ENCODE measurements at places on chromosomes 7 and 10.
A peak's percentile ranks its signal among the peaks of the same experiment; 100 is the strongest.

- no peak for DNase-seq
Observed at GRCh38 chr7:17743316-17743715, 197.0 kb downstream of the SNX13 start.

DNA sequence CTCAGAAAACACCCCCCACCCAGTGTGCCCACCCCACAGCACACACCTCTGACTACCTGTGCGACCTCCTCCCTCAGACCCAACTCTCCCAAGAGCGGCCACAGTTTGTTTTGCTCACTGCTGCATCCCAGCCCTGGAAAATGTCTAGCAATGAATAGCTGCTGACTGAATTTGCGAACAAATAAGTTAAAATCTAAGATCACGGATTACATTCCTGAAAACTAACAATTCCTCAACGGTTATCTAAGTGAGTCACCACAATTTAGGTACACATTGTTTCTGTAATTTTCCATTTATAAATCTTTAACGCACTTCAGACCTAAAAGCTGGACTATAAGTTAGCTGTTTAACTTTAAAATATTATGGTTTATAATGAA, 235.2 kb downstream of the ZMYND11 start:
- DNase-seq: no peak

GRCh38 chr7:154167051-154167450, 114.9 kb downstream of the DPP6 start:
- no peak for DNase-seq

GRCh38 chr10:36647540-36647939, 477.9 kb upstream of the ANKRD30A start:
- no peak for DNase-seq

- no peak for DNase-seq
Observed at GRCh38 chr10:96999987-97000386, 167.9 kb downstream of the LCOR start.

GRCh38 chr10:323651-324293, 188.5 kb downstream of the ZMYND11 start:
- DNase-seq: peak; percentile 64

DNA sequence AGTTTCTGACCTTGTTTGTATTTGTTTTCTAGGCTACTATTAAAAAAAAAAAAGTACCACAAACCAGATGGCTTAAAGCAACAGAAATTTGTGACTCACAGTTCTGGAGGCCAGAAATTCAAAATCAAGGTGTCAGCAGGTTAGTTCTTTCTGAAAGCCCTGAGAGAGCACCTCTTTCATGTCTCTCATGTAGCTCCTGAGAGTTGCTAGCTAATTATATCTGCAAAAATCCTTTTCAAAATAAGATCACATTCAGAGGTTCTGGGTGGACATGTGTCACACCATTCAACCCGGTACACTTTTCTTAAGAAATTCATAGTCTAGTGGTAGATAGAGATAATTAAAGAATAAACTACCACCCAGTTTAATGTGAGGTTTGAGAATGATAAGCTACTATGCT, 888.6 kb downstream of the GRID1 start:
- DNase-seq: no peak

DNA sequence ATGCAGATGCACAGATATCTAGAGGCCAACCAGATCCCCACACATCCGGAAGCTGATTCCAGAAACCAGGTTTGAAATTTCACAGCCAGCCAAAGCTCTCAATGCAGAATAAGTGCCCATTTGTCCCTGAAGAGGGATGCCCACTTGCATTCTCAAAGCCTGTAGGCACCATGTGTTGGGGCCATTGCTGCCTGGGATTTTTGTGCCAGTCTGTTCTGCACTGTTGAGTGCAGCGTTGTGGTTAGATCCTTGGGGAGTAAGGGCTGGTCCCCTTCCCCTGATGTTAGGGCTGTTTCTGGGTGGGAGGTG, 62.4 kb downstream of the EEPD1 start:
- DNase-seq: no peak

- DNase-seq: no peak
Observed at GRCh38 chr7:156667110-156667426, 26.5 kb downstream of the RNF32 start.

GRCh38 chr7:124085179-124085578, 52.3 kb upstream of the TMEM229A start:
- DNase-seq: no peak

DNA sequence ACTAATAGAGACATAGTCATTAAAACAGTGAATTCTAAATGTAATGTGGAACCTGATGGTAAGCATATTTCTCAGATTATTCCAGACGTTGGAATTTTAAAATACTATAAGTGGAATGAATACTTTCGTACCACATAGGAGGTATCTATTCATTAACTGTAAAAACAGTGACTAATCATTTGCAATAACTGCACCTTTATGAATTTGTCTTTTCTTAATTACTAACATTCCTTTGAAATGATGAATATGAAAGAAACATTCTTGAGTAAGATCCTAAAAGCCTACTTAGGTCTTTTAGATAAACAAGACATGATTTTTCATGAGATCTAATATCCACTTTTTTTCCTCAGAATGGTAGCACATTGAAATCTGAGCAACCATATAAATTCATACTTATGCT, 549.0 kb upstream of the LRRN3 start:
- no peak for DNase-seq

DNA sequence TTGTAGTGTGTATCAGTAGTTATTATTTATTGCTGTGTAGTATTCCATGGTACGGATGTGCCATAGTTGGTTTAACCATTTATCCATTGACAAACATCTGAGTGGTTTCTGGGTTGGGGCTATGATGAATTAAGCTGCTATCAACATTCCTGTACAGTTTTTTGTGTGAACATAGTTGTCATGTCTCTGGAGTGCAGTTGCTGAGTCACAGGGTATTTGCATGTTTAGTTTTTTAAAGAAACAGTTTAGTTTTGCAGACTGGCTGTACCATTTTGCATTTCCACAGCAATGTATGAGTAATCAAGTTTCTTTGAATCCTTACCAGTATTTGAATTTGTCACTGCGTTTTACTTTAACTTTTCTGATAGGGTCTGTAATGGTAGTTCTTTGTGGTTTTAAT, 516.7 kb upstream of the CELF2 start:
- no peak for DNase-seq
